Left cardiac atrium (tissue), 4 donors: ENCODE measurements at places on chromosomes 12 and 14.

DNA sequence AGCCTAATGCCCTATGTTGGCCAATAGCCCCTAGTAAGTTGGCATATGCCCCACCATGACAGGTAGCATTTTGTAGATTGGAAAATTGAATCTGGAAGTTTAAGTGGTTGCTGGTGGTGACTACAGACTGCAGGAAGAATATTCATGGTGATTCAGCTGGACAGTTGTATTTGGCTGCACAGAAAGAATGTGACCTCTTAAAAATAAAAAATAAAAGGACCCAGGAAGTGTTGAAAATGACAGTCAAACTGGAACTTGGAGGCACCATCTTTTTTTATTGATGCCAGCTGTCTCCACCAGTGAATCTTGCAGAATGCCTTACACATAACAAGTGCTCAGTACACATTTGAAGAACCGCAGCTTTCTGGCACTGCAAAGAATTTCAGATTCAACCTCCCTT is 73.9 kb downstream of the PRMT8 start:
- no peak for DNase-seq

DNA sequence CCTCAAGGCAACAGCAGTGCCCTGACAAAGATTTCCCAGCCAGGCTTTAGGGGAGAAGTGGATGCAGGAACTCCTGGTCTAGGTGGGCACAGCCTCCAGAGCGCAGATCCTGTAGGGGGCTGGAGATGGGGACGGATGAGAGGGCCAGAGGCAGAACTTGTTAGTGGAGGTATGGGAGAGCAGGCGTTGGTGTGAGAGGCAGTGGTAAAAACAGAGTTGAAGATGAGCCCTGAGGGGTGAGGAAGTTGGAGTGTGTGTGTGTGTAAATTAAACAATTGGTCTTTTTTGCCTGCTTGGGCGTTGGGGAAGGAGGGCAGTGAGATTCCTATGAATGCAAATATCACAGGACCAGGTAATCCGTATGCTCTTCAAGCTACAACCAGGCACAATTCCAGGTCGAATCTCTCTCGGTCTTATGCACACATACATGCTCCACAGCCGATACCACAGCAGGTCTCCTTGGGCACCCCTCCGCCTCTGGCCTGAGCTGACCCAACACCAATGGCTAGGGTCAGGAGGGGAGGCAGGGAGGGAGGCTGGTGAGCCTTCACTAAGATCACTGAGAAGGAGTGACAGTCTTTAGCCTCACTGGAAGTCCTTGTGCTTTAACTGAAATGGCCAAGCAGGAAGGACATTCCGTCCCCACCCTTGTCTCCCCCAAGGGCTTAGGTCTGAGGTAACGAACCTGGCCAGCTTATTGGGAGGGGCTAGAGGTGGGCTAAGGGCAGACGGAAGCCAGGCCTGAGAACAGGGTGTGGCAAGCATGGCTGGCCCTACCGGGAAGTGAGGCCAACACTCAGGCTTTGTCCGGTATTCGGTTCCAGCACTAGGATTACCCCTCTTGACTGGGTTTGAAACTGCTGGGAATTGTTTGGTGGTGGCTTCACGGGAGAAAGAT is 1.5 kb upstream of the KRT7 start:
- DNase-seq = no peak

GRCh38 chr12:6534695-6534944 is 303 bp downstream of the GAPDH start:
- DNase-seq = peak; percentile 84

DNA sequence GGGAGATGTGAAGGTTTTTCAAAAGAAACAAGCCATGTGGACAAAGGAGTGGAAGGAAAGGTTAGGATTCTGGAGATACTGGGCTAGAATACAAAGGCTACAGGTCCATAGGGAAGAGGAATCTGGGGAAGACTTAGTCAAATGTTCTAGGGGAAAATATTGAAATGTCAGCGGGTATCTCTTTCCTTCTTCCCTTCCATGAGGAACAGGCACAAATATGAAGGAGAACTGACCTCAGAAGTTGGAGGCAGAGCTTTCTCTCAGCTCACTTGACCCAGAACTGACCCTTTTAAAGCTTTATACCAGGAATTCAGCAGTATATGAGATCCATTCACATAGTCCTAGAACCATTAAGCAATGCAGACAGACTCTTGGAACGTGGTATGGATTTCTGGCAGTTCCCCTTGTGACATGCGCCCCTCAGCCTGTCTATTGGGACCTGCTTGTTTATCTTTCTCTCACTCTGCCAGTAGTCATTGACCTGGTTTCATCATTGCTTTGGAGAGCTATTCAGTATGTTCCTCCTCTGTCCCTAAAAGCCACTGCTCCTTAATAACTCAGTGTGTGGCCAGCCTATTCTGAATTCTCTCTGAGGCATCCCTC is 43.0 kb upstream of the GSG1 start:
- peak; percentile 47 for DNase-seq

- no peak for DNase-seq
These were observed 204.3 kb downstream of the ESR2 start for GRCh38 chr14:64089920-64090319.

- no peak for DNase-seq
These were observed 16.0 kb downstream of the FNTB start for GRCh38 chr14:65002586-65003210.

DNA sequence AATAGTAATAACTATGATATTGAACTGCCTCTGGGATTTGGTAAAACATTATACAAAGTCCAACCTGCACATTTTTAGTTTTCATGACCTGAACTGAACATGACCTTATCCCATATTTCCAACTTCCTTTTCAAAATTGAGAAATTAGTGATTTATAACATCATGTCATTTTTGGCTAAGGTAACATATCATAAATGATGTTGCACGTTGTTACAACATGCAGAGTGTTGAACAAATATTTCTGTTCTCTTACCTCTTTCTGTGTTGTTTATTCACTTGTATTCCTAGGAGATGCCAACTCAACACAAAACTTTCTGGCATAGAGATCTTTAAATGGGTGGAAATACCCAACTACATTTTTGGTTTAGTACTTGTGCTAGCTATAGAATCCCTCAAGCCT is 496.0 kb downstream of the SLC6A15 start:
- no peak for DNase-seq

DNA sequence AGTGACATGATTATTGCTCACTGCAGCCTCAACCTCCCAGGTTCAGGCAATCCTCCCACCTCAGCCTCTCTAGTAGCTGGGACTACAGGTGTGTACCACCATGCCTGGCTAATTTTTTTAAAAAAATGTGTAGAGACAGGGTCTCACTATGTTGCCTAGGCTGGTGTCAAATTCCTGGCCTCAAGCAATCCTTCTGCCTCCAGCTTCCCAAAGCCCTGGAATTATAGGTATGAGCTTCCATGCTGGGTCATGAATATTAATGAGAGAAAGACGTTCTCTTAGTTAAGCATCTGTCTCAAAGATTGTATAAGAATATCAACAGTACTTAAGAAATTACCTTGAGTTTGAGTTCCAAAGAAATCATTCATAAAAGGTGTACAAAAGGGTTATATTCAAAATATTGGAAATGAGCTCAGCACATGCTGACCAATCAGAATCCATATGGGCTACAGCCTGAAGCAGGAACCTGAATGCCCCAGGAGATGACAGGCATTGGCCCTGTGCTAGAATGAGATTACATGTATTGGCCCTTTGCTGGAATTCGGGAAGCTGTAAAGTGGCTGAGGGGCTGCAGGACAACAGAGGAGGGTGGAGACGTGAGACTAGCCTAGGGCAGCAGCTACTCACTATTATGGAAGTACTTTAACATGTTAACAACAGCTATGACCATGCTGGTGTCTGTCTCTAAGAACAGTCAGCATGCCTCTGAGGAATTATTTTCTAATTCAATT is 157.0 kb upstream of the CPNE8 start:
- no peak for DNase-seq

- no peak for DNase-seq
These were observed 23.9 kb downstream of the GPR68 start for GRCh38 chr14:91220581-91221000.

DNA sequence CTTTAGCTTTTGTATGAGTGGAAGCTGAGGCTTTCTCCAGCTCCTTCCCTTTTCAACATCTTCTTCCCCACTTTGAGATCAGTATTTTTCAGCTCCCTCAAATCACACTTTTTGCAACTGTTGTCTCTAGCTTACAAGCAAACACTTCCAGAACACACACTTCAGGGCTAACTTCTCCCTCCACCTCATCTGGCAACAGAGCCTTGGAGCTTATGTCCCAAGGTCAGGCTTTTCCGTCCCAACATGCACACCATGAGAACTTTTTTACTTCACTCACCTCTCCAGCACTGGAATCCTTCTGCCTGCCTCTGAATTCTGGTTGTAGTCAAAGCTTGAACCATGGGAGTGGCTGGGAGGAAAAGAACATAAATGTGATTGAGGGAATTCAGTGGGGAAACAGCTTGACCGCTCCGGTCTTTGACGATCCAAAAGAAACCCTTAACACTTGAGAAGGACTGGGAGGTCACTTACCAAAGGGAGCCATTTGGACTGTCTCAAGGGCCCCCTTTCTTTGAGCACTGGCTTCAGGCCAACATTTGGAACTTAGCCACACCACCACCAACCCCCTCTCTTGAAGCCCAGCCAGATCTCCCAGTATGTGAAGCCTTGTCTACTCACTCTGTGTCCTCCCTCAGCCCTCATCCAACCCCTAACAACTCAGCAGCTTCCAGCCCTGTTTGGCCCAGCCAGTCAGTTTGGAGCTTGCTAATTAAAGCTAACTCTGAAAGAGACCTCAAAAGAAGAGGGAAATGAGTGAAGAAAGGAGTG is 3.9 kb upstream of the BLOC1S1 start:
- DNase-seq = peak; percentile 71

- DNase-seq = no peak
These were observed 447.2 kb downstream of the SNAPC1 start for GRCh38 chr14:62209287-62209899.

- peak; percentile 24 for DNase-seq
These were observed 58.1 kb upstream of the RMST start for GRCh38 chr12:97404543-97404942.

DNA sequence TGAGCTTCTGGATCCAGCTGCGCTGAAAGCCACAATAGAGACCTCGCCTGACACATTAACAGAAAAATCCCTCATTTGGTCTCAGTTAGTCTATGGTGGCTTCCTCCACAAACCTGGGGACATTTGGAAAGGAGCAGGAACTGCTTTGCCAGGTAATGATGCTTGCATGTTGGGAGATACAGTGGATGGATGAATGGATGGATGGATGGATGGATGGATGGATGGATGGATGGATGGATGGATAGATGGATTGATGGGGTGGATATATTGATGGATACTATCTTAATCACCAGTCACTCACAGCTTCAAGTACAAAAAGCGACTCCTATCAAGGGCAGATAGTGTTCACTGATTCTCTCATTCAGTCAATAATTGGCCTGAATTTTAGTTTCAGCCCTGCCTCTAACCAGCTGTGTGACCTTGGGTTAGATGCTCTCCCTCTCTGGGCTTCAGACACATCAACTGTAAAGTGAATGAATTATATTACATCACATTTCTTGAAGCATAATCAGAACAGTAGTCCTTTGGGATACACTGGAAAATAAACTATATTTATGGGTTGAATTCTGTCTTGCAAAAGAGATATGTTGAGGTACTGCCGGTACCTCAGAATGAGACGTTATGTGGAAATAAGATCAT is 29.3 kb downstream of the MAP1LC3B2 start:
- no peak for DNase-seq

GRCh38 chr12:75099210-75099609 is 110.4 kb downstream of the KCNC2 start:
- DNase-seq = no peak

- DNase-seq = no peak
These were observed 15.5 kb upstream of the KRR1 start for GRCh38 chr12:75526655-75527511.

GRCh38 chr12:57129889-57130288 is 1.6 kb downstream of the LRP1 start:
- DNase-seq = no peak

DNA sequence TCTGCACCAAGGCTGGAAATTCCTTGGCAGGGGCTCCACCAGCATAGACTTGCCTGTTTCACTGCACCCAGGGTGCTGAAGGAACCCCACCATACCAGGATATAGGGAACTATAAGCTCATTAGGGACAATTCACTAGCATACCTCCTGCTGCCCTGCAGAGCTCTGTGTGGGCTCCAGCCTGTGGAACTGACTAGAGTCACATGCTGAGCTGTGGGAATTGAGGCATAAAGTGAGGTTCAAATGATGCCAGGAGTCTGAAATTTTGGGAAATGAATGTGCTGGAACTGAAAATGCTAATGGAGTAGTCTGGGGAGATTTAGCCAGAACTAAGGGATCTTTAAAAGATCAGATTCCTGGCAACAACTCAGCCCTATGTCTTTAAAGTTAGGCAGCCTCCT is 7.3 kb upstream of the EMP1 start:
- DNase-seq = no peak

GRCh38 chr14:87411370-87411769 is 581.6 kb downstream of the GALC start:
- DNase-seq = no peak

DNA sequence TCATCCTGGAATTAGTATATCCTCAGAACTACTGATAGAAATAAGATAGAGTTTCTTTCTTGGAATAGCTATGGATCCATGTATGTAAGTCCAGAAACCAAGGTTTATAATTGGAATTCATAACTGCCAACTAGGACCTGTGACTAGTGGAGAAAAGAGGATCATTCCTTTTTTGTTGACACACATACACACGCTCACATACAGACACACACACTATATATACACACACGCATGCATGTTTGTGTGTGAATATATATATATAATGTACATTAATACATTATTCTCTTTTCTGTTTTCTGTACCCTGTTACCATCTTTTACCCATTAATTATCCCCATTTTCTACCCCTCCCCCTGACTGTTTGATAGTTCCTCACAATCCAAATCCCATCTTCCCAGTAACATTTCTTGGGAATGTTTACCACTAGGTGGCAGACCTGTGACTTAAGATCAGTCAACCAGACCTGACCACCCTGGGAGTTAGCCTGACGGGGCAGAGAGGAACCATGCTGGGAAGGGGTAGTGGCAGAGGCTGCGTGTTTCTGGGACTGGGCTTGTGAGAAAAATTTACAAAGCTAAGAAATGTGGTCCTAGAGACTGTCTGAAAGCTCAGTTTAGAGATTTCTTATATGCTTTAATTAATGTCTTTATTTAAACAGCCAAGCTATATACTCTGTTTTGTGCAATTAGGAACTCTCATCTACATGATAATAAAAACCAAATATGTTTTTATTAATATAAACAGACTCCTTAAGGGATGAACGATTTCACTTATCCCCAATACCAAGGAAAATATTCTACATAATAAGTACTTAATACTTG is 308.0 kb downstream of the PPFIA2 start:
- peak; percentile 21 for DNase-seq
